ENCODE measurements at places on chromosomes 11 and 22.
A peak's percentile ranks its signal among the peaks of the same experiment; 100 is the strongest.

- no peak for DNase-seq
Measured at GRCh38 chr22:44719586-44720368, 17.8 kb downstream of the PRR5 start.

GRCh38 chr22:29753808-29754657 lies 12.8 kb downstream of the ZMAT5 start:
- no peak for DNase-seq

- DNase-seq = no peak
Measured at GRCh38 chr11:116330439-116331185, 442.2 kb downstream of the BUD13 start.

- DNase-seq = peak; percentile 86
Measured at GRCh38 chr11:75706260-75706729, 11.3 kb upstream of the MOGAT2 start.

DNA sequence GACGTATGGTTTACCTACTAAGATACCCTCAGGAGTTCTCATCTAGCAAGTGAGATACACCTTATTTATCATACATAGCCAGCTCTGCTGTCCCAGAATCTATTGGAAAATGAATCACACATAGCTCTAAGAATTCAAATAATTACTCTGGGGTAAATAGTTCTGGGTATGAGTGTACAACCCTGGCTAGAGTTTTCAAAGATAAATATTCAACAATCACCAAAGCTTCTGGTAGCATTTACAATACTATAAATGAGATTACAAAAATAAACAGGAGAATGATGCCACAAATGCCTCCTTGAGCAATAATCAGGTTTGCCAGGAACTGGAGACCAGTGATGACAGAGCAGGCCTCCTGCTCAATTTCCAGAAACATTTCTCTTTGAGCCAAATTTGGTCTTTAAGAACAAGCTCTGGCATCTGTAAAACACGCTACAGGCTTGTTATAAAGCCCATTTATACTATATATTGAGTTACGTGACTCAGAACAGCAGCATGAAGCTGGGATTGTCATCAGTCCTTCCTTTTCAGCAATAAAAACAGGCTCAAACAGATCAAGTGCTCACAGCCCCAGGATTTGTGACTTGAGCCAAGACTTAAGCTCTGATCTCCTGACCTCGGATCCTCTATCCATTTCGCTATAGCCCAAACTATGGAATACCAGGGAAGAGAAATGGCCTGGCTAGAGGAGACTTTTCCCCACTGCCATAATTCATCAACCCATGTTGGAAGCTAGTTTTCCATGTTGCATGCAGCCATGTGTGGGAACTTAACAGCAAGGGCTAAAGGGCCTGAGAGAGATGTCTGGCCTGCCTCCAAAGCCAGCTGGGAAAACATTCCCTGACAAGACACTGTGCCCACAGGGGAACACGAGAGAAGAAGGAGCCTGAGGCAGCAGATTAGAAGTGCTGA lies 19.7 kb downstream of the RAB30 start:
- no peak for DNase-seq

DNA sequence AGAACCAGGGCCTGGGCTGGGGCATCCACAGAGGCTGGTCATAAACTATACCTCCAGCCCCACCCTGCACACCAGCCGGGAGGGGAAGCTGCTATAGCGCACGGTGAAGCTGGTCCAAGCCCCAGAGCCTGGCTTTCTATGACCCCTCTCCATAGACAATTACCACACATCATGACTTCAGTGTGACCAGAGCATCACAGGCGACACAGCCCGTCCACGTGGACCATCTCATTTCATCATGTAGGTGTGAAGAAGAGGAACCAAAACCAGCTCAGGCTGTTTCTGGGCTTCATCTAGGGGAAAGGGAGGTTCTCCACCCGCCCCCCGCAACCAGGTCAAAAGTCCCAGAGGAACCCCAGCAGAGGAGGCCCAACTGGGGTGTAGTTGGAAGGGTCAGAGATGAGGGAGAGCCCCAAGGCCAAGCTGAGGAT lies 3.0 kb downstream of the CXCR5 start:
- DNase-seq = no peak

GRCh38 chr11:2186669-2187279 lies 15.2 kb upstream of the TH start:
- DNase-seq = peak; percentile 44

DNA sequence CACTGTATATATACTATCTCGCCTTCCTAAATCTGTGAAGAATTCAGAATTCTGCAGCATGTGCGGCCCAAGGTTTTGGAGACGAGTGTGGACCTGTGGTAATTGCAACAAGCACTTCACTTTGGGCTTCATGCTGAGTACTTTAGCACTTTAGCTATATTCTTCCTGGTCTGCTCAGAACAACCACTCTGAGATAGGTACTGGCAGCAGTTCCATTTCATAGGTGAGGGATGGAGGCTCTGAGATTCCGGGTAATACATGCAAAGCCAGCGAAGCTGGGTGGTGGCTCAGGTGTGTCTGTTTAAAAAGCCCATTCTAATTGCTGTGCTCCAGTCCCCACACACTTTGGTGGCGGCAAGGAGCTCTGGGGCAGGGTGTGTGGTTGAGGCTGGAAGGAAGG lies 6.4 kb downstream of the ELF5 start:
- no peak for DNase-seq

GRCh38 chr22:38415561-38416321 lies 39.3 kb downstream of the KCNJ4 start:
- no peak for DNase-seq

DNA sequence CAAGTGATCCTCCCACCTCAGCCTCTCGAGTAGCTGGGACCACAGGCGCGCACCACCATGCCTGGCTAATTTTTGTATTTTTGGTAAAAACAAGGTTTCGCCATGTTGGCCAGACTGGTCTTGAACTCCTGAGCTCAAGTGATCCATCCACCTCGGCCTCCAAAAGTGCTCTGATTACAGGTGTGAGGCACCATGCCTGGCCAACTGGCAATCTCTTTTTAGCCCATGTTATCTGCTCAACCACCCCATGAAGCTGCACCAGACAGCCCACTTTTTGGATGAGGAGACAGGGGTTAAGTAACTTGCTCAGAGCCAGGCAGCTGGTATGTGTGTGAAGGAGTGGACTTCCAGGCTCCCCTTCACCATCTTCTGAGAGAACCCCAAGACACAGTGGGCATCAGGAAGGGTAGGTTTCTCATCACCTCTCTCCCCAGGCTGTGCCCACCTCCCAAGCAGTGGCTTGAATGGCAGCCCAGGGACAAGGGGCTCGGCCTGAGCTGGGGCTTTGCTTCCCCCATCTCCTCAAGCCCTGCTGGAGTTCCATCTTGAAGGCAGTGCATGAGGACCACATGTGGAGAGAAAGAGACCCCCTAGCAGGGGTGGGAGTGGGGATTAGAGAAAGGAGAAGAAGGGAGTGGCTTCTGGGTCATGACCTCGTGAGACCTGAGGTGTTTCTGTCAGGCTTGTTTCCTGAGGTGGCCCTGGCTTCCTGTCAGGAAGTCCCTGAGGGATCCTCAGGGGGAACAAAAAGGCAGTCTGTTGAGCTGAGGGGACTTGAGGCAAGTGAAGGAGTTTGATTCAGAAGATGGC lies 87.5 kb upstream of the PARVA start:
- DNase-seq = no peak

Data from K562 (cell line).